ENCODE measurements at places on chromosomes 4 and X.

DNA sequence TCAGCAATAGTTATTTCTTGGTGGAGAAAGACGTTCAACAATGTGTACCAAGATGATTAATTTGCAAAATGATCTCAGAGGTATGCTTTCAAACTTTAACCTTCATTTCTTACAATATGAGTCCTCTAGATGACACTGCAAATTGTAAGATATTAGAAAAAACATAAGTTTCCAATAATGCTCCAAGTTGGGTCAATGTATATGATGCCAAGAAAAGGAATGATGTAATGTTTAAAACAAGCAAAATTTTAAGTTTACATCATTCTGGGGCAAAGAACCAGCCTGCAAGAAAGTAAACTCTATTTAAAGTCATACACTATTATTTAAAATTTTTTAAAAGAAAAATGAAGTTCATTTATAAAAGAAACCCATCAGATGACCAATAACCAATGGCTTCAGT, 56.1 kb downstream of the PRSS12 start:
- DNase-seq = no peak

DNA sequence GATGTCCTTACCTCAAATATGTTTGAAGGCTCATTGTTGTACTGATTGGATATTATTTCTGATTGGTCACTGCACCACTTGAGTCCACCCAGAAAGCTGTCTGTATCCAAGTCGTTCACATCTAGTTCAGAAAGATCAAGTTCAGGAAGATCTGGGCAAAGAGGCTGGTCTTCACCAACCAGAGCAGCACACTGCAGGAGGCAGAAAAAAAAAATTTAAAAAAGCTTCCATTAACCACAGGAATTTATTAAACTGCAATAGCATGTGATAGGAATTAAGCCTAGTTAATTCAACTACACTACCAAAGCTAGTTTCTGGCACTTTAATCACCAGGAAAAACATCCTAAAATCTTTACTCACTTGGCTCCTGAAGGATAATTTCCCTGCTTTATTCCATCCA, 5.1 kb downstream of the PPARGC1A start:
- no peak for DNase-seq

GRCh38 chr4:47642191-47642830, 157.2 kb downstream of the ATP10D start:
- DNase-seq = no peak

DNA sequence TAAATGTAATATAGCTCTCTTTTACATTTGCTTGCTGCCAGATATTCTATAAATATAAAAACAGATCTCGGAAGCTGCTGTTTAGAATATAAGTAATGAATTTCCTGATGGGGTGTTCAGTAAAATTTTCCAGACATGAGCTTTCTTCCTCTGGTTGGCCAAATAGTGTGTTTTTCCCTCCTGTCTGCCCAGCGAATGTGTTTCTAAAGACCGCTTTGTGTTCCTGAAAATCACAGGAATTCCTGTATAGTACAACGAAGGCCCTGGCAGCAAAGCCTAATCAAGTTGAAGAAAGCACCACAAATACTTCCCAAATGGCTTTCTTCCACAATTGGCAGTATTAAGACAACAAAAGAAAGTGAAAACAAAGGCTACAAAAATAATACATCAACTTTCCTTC, 494.1 kb downstream of the INPP4B start:
- no peak for DNase-seq

- no peak for DNase-seq
Measured at GRCh38 chr4:144820728-144821085, 174.8 kb downstream of the HHIP start.

- DNase-seq = no peak
Measured at GRCh38 chr4:140046543-140046942, 107.4 kb downstream of the MAML3 start.

DNA sequence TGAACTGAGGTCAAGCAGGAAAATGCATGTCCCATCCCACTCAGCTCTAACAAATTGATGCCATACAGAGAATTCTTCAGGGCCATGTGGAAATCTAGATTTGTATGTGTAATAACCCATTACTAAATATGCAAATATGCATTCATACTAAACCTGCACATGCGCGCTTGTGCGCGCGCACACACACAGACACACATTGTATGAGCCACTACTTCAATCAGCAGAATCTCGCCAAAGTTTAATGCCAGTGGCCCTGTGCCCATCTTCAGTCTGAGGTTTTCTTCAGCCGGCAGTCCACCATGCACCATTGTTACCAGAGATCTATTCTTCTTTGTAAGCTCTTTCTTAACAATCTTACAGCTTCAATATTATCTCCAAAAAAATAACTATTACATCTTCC, 276.4 kb downstream of the PDGFC start:
- DNase-seq = no peak

- DNase-seq = no peak
Measured at GRCh38 chrX:27619975-27620374, 29.8 kb downstream of the DCAF8L2 start.

GRCh38 chr4:117135634-117136354, 50.4 kb upstream of the TRAM1L1 start:
- DNase-seq = no peak

- DNase-seq = no peak
Measured at GRCh38 chr4:69760455-69760854, at the start of gene SULT1B1. Gene SULT1B1 (minus strand): TSS chr4:69760620. CDS start chr4:69755217, 5,403 bp downstream.

DNA sequence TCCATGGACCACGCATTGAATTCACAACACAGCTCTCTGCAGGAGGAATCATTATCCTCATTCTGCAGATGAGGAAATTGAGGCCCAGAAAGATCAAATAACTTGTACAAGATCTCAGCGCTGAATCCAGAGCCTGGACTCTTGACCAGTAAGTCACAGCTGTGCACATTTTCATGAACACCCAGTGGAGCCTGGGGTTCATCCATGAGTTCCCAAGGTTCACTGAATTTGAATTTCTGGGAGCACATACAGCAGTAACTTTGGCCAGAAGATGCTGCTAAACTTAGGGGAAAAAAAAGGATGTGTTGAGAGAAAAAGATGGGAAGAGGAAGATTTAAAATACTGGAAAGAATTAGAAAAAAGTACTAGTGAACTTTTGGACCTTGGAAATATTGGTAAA, 218.7 kb upstream of the PPARGC1A start:
- DNase-seq = no peak

DNA sequence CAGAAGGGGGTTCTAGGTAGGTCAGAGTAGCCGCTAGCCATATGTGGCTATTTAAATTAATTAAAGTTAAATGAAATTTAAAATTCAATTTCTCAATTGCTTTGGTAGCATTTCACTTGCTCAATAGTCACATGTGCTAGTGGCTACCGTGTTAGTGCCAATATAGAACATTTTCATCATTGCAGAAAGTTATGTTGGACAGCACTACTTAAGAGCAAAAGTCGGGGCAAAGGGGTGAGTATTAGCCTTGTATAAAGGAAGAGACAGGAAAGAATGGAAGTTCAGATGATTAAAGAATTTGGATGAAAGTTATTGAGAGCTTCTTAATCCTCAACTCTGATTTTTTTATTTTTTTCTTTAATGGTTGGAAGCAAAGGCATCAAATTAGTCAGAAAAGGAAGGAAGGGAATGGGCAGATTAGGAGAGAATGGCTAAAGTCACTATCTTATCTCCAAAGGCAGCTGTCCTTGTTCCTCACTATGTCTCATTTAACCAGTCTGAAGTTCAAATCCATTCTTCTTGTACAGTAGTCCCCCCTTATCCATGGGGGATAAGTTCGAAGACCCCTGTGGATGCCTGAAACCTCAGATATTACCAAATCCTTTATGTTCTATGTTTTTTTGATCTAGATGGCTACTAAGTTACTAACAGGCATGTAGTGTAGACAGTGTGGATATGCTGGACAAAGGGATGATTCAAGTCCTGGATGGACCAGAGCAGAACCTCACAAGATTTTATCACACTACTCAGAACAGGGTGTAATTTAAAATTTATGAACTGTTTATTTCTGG, 22.9 kb downstream of the OCIAD1 start:
- DNase-seq = no peak

DNA sequence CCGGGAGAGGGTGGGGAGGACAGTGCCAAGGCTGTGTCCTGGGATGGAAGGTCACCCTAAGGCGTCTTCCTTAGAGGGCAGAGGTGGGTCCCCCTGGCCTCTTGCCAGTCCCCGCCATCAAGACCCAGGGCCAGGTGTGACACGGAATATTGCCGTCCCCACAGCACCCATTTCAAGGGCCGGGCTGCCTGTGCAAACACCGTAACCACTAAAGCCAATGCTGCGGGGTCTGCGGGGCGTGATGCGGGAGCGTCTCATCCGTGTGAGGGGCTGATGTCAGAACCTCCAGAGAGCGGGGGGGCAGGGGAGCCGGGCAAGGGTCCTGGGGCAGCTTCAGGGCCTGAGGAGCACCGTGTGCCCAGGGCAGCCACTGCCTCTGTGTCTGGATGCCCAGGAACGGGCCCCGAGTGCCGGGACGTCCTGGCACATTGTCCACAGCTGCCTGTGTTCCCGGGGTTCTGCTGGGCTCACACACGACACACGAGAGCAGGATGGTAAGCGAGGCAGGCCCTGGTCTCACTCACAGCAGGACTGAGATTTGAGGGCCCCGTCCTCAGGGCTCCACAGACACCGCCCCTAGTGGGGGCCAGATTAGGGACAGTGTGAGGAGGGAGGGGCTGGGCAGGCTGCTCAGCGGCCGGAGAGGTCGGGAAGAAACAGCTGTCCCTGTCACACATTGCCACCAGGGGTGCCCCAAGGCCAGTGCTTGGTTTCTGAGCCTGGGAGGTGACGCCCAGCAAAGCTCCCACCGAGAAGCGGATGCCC, 29.2 kb downstream of the NKX1-1 start:
- DNase-seq = no peak

DNA sequence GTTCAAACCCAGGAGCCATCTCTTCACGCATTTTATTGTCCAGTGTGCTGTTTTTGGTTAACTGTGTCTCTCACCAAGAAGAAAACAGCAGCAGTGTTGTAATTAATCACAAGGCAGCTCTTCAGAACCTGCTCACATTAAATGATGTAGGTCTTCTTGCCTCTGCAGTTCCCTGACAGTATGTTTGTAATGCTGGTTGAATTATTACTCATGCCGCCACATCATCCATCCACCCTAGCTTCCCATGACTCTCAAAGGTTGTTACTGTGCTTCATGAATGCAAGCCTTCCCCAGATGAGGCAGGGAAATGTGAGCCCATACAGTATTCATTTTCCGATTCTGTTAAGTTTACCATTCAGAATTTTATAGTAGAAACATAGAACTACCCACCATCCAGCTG, 17.4 kb downstream of the TLR10 start:
- no peak for DNase-seq

GRCh38 chr4:71635139-71635748, 148.6 kb downstream of the GC start:
- no peak for DNase-seq

DNA sequence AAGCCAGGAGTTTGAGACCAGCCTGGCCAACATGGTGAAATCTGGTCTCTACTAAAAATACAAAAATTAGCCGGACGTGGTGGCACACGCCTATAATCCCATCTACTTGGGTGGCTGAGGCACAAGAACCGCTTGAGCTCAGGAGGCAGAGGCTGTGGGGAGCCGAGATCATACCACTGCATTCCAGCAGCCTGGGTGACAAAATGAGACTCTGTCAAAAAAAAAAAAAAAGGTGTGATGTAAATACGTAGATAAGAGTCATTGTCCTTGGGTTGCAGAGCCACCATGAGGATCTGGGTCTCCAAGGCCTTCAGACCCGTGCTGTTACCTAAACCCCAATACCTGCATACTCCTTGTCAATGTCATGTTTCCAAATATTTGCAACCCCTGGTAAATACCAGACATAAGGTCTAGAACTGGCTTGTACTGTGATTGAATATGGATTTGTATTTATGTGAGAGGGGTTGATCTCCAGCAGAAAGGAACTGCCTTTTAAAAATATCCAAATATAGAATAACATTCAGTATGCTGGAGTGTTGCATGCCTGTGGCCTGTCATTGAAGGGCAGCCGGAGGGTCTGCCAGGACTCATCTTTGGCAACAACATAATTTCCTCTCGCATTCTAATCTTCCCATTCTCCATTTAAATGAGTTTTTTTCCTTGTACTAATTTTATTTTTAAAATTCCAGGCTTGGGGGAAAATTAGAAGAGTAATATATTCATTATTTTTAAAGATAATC, 40.4 kb downstream of the ATXN3L start:
- DNase-seq = no peak

DNA sequence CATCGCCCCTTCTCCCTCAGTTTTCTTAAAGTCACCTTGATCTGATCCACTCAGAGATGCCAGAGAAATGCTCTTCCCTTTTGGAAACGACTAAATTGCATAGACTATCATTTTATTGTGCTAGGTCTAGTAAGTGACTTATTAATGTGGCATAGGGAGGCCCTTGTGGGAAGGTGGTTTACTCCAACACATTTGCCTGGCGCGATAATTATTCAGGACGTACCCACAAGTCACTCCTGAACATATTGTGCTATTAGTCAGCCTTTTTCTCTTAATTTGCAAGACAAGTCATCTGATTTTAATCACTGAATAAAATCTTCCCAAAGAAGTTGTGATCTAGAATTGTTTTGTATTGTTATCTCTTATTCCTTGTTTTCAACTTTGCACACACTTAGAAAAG, 7.6 kb downstream of the ENPEP start:
- DNase-seq = no peak

DNA sequence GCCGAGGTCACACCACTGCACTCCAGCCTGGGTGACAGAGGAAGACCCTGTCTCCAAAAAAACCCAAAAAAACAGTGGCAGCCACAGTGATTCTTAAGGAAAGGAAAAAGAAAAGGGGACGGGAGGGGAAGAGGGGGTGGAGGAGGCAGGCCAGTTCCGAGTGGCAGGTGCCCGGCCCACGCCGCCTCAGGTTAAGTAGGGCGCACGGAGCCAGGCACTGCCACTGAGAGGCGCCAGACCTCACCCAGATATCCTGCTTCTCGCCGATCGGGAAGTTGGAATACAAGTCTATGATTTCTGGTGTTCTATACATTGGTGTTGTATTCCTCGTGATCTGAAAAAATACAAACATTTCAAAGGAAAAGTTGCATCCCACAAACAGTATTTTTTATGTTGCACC, 35.9 kb downstream of the GAK start:
- no peak for DNase-seq

GRCh38 chr4:6625256-6625655, 15.2 kb upstream of the MRFAP1 start:
- no peak for DNase-seq

DNA sequence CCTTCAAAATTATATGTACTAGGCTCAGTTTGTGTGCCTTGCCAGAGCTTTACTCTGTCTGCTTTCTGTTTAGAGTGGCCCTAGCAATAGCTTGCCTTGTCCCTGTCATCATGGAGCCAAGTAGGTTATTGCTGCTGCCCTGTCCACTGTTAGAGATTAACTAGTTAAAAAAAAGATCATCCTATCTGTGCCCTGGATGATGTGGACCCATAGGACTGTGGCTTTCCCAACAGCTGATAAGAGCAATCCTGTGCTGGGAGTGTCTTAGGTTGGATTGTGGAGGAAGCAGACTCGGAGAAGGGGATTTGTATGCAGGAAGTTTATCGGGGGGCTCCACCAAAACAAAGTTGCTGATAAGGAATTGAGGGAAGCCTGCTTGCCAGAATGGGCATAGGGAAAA, 23.8 kb downstream of the PPP1R2C start:
- no peak for DNase-seq

DNA sequence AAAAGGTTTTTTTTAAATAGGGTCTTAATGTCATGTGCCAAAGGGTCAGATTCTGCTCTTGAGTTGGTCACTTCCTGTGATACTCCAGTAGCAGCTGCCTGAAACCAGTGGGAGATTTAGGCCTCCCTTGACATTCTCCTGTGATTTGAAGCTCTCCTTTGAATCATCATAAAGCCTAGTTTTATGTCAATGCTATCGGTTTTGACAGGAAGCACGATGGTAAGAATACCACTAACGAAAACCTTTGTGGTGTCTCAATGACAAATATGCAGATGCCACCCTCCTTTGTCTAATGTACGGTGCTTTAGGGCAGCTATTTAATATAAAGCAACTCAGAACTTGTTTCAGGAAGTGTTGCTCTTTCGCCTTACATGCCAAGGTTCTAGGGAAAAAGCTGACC, 44.2 kb downstream of the CCNI start:
- no peak for DNase-seq
